Fibroblast of lung (primary cell): ENCODE measurements at places on chromosomes 7 and 10. TPM values are rescaled to one million over a fixed set of nuclear protein-coding genes. Genes with fewer than 3 reads are reported as not detected.
A peak's percentile ranks its signal among the peaks of the same experiment; 100 is the strongest.

- H3K4me3 ChIP-seq: no peak overlapping the region
- H3K4me1 ChIP-seq: peaks cover 10% of the 10 kb centered on the region
- DNase-seq: no peak
- H3K27me3 ChIP-seq: no peaks in the 10 kb centered on the region
- peak overlapping the region; percentile 33 for H3K27ac ChIP-seq
- H3K36me3 ChIP-seq: peaks cover 13% of the 10 kb centered on the region
Measured at GRCh38 chr7:128755075-128755818, 16.1 kb downstream of the CALU start.

GRCh38 chr7:131819891-131820290 is 263.5 kb upstream of the PODXL start:
- H3K4me1 ChIP-seq: no peaks in the 10 kb centered on the region
- H3K27ac ChIP-seq: no peak overlapping the region
- no peaks in the 10 kb centered on the region for H3K36me3 ChIP-seq
- no peaks in the 10 kb centered on the region for H3K27me3 ChIP-seq
- DNase-seq: no peak

GRCh38 chr10:43879742-43880141 is 231.1 kb upstream of the ZNF32 start:
- no peak overlapping the region for H3K4me3 ChIP-seq
- H3K4me1 ChIP-seq: peaks cover 9% of the 10 kb centered on the region
- no peak for DNase-seq

DNA sequence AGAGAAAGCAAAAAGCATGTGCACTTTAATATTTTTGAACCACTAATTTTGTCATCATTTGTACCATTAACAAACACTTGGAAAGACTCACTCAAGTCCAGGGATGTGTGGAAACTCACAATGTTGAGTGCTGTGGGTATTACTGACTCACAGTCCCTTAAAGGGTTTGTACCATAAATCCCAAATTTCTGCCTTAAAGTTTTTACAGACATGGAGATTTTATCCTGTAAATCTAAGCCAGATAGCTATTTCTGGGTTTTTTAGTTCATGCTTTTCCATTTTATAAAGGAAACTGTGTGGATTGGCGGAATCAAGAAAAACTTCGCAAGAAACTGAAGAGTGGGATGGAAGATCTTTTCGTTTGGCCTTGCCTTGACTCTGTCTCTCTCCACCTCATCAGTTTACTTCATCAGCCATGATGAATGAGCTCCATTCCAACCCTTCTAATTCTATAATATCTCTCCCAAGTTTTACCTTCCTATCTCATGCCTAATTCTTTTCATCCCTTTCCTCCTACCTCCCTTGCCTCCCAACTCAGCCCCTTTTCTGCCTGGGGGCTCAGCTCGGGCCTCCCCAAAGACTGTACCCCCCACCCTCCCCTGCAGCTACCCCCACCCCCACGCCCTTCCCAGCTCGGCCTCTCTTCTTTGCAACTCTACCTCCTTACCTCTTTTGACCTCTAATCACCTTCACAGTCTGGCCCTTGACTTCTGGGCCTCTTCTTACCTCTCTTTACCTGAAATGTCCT is 218.5 kb upstream of the MKLN1 start:
- no peaks in the 10 kb centered on the region for H3K27me3 ChIP-seq
- peak overlapping the region; percentile 74 for H3K4me3 ChIP-seq
- peaks cover 19% of the 10 kb centered on the region for H3K4me1 ChIP-seq

IKZF1 gene
- total RNA-seq: under 0.01 TPM in 1 of 2 replicates, not detected in the other

- no peak overlapping the region for H3K27ac ChIP-seq
- no peak overlapping the region for H3K4me3 ChIP-seq
Measured at GRCh38 chr10:30691639-30692015, 62.1 kb upstream of the LYZL2 start.

IGFBP3 gene
- total RNA-seq: 8.9 and 158 TPM in 2 replicates

DNA sequence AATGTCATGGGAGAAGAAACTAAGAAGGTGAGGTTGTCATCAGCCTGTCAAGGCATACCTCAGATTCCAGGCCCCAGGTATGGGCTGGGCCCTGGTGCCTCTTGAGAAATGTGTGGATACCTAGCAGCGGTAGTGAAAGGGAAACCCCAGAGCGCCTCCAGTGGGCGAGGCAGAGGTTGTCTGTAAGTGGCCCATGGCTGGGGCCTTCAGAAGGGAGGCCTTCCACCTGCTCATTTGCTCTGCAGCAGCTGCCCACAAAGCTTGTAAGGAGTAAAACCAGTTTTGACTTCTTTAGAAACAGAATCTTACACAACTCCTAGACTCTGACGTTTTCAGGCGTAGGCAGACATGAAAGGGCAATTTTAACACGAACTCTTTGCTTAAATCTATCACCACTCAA is 509.9 kb downstream of the PARD3 start:
- H3K4me1 ChIP-seq: no peaks in the 10 kb centered on the region
- H3K36me3 ChIP-seq: no peaks in the 10 kb centered on the region
- no peak overlapping the region for H3K27ac ChIP-seq
- DNase-seq: no peak
- H3K27me3 ChIP-seq: no peaks in the 10 kb centered on the region
- H3K4me3 ChIP-seq: no peak overlapping the region

ABLIM1 gene
- total RNA-seq: 4.9 and 5.3 TPM in 2 replicates

TFEC gene
- total RNA-seq: under 0.01 and 0.17 TPM in 2 replicates

LIPN gene
- total RNA-seq: not detected in 2 replicates

PSPH gene
- 61.1 and 74.3 TPM in 2 replicates for total RNA-seq

DNA sequence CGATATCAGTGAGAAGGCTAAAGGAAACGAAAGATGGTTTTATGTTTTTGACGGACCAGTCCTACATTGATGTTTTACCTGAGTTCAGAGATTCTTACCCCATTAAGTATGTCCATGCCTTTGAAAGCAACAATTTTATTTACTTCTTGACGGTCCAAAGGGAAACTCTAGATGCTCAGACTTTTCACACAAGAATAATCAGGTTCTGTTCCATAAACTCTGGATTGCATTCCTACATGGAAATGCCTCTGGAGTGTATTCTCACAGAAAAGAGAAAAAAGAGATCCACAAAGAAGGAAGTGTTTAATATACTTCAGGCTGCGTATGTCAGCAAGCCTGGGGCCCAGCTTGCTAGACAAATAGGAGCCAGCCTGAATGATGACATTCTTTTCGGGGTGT is 27.7 kb downstream of the MET start:
- H3K36me3 ChIP-seq: peaks cover 3% of the 10 kb centered on the region
- H3K4me3 ChIP-seq: no peak overlapping the region
- H3K27me3 ChIP-seq: no peaks in the 10 kb centered on the region
- DNase-seq: no peak
- no peak overlapping the region for H3K27ac ChIP-seq
- H3K4me1 ChIP-seq: no peaks in the 10 kb centered on the region

- H3K27ac ChIP-seq: no peak overlapping the region
- no peak overlapping the region for H3K4me3 ChIP-seq
- H3K4me1 ChIP-seq: no peaks in the 10 kb centered on the region
Measured at GRCh38 chr10:104028146-104028545, 57.5 kb downstream of the COL17A1 start.
